ENCODE measurements at places on chromosomes 6 and 20.

GRCh38 chr6:24492475-24492874, 2.3 kb upstream of the ALDH5A1 start:
- DNase-seq = no peak

- DNase-seq = no peak
Observed at GRCh38 chr6:50249493-50249892, 199.8 kb upstream of the DEFB112 start.

- no peak for DNase-seq
Observed at GRCh38 chr6:106199331-106199730, 113.2 kb downstream of the PRDM1 start.

GRCh38 chr6:27812805-27813492, 99.2 kb downstream of the OR2B2 start:
- no peak for DNase-seq

GRCh38 chr6:51842061-51842803, 245.2 kb downstream of the PKHD1 start:
- DNase-seq = no peak

DNA sequence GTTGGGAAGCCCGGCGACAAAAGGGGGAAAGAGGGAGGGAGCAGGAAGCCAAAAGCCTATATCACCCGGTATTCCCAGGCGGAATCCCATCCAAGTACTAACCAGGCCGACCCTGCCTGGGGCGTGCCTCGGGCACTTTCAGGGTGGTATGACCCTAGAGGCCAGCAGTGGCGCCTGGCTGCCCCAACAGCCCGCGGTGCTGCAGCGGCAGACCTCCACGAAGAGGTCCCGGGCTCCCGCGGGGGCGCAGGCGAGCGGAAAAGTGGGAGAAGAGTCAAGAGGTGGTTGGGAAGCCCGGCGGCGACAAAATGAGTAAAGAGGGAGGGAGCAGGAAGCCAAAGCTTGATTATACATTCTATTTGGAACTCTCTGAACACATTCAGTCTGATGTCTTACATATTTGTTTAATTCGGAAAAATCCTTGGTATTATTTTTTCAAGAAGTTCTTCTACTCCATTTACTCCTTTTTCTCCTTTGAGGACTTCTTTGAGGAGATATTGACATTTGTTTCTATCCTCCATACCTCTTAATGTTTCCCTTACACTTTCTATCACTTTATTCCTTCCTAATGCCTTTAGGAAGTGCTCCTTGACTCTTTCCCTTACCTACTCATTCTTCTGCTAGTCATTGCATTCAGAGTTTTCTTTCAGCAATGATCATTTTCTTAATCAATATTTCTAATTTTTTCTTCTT, 11.5 kb downstream of the TREML4 start:
- no peak for DNase-seq

Measured in stimulated activated CD4-positive, alpha-beta T cell treated with anti-CD3 and anti-CD28 coated beads, Interleukin-2, amount 100 ng/mL, for 4 hours (primary cell).